ENCODE measurements at places on chromosomes 7 and 10.

DNA sequence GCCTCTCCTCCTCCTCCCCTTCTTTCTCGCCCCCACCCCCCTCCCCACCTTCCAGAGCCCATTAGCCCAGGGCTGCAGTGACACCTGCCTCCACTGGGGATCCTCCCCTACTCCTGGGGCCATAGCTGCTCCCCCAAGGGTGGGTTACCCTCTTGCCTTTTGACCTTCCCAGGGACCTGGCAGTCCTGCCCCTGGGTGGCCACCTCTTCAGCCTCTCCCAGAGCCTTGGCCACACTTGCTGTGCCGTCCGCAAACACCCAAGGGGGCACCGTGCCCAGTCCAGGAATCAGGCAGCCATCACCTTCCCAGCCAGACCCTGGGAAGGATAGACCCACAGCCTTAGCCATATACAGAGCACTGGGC is 19.8 kb upstream of the CLDN4 start:
- no peak for DNase-seq

DNA sequence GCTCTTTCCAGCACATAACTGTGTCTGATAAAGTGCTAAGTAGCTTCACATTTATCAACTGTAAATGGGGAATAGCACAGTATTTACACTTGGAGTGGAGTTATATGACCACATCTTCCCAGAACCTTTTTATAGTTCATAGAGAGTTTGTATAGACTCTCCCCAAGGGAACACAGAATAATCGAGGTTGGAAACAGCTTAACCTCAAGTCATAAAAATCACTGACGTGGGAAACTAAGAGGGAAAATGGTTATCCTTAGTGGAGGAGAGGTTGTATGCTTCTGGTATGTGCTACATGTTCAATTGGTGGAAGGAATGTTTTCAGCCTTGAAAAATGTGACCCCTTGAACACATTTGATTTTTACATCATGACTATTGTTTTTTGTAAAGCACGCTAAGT is 167.9 kb upstream of the KIAA1217 start:
- DNase-seq = no peak

DNA sequence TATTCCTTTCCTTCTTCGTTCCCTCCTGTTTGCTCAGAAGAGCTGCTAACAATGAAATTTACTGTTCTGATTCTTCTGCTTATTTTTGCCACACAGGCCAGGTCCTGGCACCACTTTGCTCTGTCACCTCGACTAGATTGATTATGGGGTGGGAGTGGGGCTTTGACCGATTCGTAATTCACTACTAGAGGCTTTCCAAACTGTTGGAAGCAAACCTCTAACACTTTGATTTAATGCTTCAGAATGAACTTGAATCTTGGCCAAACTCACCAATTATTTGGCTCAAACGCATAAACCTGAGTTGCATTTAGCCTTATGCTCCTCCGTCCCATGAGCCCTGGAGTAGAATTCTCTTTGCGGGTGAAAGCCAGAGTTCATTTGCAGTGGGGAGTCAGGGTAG is 476.2 kb upstream of the FZD8 start:
- no peak for DNase-seq

DNA sequence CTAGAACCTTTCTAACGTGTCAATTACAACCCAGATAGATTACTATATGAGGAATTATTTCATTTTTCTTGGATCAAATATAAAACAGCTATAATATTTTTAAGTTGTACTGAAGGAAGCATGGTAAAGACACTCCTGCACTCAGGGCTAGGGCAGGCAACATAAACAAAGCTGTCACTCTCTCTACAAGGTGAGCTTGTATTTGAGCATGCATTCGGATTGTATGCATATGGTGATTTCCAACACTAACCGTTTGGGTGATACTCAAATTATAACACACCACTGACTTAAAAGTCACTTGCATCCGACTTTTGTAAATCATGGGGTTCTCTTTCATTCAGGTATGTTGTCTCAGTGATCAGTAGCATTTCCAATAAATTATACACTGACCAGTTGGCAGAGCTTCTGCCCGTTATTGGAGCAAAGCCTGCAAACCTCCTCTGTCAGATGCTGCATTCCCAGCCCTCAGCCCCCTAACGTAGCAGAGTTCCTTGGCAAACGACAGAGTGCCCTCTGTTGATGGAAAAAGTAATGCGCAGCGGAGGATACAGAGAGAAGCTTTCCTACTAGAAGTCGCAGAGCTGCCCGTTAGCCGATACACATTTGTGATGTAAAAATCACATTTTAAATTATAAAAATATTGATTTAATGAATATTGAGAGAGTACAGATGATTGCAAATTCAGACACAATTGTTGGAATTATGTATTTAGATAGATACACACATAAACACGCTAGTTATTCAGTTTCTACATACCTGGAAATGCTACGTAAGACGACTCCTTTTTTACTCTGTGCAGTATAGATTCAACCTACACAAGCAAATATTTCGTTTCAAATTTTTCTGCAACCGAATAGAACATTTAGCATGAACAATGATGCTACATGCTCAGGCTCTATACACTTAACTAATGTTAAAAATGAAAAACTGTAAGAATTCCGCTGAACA is 173.9 kb upstream of the SP4 start:
- DNase-seq = peak; percentile 40

- DNase-seq = no peak
Observed at GRCh38 chr10:70508912-70509756, 30.6 kb downstream of the PALD1 start.

GRCh38 chr10:50541921-50542320 is 81.8 kb downstream of the SGMS1 start:
- DNase-seq = no peak

DNA sequence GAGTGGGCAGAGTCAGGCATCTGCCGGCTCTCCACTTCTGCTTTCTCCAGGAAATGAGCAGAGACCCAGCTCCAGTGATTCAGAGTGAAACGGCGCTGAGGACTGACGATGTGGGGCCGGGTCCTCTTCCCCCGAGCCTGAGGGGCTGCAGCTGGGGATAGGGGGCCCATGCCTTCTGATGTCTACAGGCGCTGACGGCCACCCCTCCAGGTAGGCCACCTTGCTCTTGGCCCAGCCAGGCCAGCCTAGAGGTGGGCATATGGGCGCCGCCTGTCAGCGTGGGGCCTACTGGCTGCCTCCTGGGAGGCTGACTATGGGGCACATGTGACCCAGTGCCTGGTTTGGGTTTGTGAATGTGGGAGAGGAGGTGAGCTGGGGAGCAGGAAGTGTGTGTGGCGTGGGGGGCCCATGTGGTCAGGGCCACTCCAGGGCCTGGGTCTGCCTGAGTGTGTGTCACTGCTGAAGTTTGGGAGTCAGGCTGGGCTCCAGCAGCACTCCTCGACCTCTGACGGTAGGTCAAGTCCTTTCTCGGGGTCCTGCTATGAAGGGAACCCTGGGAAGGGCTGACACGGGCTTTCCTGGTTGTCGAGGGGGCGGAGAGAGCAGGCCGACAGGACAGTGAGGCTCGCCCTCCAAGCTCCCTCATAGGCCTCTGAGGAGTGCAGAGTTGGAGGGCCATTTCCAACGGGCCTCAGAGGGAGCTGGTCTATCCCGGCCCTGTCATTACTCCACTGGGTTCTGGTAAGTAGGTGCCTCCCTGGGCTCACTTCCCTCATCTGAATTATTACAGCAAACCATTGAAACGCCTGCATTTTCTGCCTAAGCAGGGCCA is at the start of gene WDFY4:
Gene WDFY4 (plus strand): TSS at position 82 of the 832 bp plus-strand sequence. CDS start 24,860 bp downstream, outside the sequence.
- DNase-seq = no peak

- no peak for DNase-seq
Observed at GRCh38 chr10:29920408-29921070, 138.8 kb downstream of the JCAD start.

GRCh38 chr7:84790882-84791281 is 396.0 kb downstream of the SEMA3D start:
- no peak for DNase-seq

DNA sequence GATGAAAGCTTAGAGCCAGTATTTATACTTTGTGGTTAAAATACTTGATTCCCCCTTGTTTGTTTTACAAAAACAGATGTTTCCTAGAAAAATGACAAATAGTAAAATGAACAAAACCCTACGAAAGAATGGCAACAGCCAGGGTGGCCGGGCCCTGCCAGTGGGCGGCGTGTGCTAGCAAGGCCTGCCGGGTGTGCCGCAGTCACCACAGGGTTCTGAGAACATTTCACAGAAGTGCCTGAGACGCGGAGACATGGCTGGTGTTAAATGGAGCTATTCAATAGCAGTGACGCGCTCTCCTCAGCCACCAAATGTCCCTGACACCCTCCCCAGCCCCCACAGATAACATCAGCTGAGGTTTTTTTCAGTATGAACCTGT is 14.5 kb downstream of the GPR146 start:
- DNase-seq = no peak

GRCh38 chr7:4058158-4058557 is 623.9 kb upstream of the FOXK1 start:
- DNase-seq = no peak

DNA sequence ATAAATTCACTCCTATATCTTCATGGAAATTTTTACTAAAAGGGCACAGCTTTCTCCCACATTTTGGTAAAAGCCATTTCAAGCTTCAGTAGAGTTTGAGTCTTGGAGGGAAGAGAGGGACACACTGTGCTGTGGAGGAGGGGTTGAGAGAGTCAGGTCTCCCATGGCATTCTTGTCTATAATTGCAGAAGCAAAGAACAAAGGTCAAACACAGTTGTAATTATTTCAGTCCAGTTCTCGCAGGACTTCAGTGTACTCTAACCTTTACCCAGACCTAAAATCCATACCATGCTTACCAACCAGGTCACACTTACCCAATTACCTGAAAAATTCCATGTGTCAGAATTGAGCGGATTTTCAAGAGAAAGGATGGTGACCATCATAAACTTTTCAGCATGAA is 298.4 kb downstream of the XPNPEP1 start:
- no peak for DNase-seq

GRCh38 chr10:43045631-43046287 is 31.1 kb upstream of the RET start:
- DNase-seq = no peak
